Nucleus accumbens (tissue), 56 donors: ENCODE measurements at places on chromosomes 5 and 9.
A peak's percentile ranks its signal among the peaks of the same experiment; 100 is the strongest.

GRCh38 chr5:36397901-36398536 lies 96.3 kb upstream of the RANBP3L start:
- DNase-seq, result no peak

GRCh38 chr5:125002727-125003598 lies 256.5 kb upstream of the ZNF608 start:
- no peak for DNase-seq

- no peak for DNase-seq
These were observed 65.5 kb upstream of the SYNPO start for GRCh38 chr5:150574818-150575547.

DNA sequence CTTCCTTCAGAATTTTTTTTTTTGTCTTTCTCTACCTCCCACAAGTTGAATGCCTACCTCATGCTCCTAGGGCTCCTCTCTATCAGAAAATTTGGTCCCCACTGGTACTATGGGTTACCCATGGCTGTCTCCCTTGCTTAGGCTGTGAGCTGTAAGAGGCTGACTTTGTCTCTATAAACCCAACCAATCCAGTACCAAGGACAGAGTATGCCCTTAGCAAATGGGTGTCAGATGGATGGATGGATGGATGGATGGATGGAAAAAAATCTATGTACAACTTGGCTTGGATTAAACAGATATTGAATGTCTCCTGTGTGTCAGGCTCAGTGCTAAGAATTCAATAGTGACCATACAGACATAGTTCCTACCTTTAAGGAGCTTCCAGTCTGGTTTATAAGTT lies 398.2 kb upstream of the TRPC7 start:
- DNase-seq, result no peak

- no peak for DNase-seq
These were observed 136.3 kb upstream of the BASP1 start for GRCh38 chr5:17081142-17081541.

DNA sequence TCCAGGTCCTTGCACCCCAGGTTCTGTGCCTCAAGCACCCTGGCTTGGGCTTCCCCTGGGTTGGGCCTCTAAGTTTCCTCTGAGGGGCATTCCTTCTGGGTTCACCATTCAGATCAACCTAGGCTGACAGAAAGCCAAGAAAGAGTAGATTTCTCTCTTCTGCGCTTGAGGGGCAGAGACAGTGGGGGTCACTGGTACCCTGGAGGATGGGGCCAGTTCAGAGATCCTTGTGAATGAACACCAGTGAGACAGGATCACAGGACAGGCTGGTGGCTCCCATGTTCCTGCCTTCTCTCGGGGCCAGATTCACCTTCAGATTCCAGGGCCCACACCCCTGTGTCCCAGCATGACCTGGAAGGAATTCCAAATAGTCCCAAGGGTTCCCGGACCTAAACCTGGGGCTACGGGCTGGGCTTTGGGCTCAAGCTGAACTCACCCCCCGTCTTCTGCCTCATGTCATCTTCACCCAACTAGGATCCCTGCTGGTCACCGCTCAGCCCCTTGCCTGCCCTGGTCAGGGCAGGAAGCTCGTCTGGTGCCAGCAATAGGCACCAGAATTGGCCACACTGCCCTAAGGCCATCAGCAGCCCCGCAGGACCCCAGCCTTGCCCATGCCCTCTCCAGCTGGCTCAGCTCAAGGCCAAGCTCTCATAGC lies 91.8 kb upstream of the MVB12B start:
- DNase-seq, result no peak

DNA sequence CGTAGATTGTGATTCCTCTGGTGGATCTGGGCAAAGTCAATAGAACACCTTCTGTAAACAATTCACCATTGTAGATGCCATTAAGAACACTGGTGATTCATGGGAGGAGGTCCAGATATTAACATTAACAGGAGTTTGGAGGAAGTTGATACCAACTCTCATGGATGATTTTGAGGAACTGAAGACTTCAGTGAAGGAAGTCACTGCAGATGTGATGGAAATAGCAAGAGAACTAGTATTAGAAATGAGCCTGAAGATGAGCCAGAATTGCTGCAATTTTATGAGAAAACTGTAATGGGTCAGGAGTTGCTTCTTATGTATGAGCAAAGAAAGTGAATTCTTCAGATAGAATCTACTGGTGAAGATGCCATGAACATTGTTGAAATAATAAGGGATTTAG lies 26.9 kb downstream of the TCERG1 start:
- no peak for DNase-seq

DNA sequence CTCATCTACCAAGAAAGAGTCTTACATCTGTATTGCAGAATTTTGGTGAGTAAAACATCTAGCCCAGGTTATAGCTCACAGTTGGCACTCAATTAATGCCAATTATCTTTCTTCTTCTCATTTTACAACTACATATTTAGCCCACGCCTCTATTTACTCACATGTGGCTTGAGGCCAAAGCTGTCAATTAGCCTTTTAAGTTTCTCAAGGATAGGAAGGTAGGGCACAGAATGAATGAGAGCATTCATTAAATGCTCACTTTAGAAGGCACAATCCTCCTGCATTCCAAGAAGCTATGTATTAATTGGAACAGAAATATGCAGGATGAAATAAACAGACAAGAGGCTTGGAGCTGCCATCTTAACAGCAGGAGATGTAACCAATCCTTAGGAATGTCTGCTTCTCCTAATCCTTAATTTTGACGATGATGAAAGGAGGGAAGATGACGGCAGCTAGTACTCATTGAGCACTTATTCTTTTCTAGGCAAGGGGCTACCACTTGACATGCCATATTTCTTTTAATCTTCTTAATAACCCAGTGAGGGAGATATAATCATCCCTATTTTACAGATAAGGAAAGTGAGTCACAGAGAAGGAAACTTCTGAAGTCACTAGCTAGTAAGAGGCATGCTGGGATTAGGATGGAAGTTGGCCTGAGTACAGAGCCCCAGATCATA lies 30.8 kb upstream of the PANK3 start:
- DNase-seq, result no peak

GRCh38 chr5:137310051-137310730 lies 188.9 kb downstream of the SPOCK1 start:
- no peak for DNase-seq

GRCh38 chr9:120929229-120929791 lies 2.7 kb upstream of the TRAF1 start:
- no peak for DNase-seq

- no peak for DNase-seq
These were observed 48.6 kb upstream of the UNC5A start for GRCh38 chr5:176761755-176762154.

DNA sequence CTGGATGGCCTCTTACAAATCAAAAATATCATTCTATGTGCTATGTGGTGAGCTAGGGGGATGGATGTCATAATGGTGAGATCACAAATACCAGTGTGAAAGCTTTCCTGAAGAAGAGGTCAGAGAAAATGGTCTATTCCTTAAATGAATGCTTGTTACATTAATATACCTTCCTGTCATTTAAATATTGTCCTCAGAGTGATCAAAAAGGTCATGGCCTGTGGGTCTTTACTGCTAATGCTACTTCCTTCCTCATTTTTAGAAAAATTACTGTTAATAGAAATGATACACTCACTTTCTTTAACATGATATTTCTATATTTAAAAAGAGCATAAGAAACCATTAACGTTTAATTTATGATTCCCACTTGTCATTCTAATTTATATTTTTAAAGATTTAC lies 9.7 kb downstream of the OMD start:
- no peak for DNase-seq

DNA sequence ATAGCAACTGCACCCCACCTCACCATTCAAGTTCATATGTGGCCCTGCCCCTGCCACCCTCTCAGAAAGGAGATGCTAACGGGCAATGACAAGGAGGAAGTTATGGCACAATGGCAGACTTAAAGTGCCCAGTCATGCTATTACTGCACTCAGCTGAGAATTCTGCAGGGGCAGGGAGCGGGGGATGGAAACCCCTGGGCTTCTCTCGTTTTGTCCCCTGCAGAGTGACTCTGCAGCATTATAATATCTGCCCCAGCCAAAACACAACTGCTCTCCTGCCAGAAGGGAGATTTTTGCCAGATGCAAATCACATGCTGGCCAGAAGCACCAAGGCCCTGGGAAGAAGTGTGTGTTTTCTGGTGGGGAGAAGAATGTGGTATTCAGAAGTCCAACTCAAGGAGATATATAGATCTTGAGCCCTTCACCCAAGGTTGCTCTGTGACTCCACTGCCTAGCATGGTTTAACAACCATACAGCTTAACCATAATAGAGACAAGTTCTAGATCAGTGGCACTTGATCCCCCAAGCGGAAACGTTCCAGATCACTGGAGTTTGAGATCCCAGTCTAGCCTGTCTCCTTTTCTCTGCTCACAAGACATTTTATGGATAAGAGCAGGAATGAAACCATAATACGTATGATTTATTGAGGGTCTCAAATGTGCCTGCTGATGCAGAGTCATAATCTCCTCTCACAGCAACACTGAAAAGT lies 207.0 kb upstream of the MAP3K1 start:
- DNase-seq, result no peak

- no peak for DNase-seq
These were observed 15.9 kb upstream of the RPL26L1 start for GRCh38 chr5:172943283-172943841.

GRCh38 chr9:2337627-2338026 lies 284.0 kb upstream of the VLDLR start:
- DNase-seq, result no peak

GRCh38 chr9:6761306-6761705 lies 3.5 kb downstream of the KDM4C start:
- no peak for DNase-seq

DNA sequence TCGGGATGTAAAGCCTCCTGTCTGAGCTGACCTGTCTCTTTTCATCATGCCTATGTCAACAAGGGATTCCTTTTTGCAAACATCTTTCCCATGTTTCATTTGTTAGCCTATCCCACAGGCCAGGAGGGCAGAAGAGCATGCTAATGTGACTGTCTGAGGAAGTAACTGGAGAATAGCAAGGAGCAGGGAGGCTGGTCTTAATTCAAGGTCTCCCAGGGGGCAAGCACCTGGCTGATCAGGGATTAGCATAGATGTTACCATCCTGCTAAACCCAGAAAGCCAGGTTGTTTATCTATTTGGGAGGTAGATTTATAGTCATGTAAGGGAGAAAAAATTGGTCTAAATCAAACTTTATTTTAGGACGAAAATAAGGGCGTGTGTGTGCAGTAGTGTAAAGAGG lies 36.7 kb upstream of the MAP1B start:
- DNase-seq, result no peak

DNA sequence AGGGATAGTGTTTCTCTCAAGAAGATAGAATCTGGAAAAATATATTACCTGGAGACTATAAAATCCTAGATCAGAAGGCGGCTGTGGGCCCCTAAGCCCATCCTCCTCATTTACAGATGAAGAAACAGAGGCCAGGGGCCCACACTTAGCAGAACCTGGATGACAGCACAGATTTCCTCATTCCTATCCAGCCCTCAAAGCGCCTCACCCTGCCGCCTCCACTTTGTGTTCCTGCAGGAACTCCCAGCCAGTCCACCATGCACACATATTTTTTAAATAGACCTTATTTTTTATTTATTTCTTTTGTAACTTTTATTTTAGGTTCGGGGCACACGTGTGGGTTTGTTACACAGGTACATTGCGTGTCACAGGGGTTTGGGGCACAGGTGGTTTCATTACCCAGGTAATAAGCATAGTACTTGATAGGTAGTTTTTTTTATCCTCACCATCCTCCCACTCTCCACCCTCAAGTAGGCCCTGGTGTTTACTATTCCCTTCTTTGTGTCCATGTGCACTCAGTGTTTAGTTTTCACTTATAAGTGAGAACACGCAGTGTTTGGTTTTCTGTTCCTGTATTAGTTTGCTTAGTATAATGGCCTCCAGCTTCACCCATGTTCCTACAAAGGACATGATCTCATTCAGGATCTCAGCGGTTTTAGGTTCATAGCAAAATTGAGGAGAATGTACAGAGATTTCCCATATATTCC lies 85.5 kb upstream of the MAP1B start:
- no peak for DNase-seq

DNA sequence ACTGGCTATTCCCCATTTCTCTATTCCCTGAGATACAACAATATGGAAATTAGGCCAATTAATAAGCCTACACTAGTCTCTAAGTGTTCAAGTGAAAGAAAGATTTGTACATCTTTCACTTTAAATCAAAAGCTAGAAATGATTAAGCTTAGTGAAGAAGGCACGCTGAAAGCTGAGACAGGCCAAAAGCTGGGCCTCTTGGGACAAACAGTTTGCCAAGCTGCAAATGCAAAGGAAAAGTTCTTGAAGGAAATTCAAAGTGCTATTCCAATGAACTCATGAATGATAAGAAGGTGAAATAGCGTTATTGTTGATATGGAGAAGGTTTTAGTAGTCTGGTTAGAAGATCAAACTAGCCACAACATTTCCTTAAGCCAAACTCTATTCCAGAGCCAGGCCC lies 256.2 kb downstream of the ZSWIM6 start:
- DNase-seq, result no peak

- DNase-seq, result no peak
These were observed 73.1 kb downstream of the DIRAS2 start for GRCh38 chr9:90569511-90569910.

DNA sequence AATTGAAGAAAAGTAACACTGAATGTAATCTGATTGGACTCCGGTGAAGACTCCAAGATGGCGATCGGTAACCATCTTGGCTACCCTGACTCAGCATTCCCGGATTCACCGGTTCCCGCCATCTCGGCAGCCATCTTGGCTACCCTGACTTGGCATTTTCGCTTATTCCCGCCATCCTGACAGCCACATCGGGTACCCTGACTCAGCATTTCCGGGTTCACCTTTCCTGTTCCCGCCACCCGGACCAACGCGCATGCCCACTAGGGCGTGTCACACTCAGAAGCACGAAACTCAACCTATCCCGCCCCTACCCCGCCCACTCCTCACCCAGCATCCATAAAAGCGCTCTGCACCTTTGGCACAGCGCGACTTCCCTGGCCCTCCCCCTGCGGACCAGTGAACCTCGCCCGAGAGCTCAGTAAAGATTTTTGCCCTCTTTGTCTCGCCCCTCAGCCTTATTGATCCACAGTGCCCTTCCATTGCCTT lies 17.2 kb downstream of the SPTLC1 start:
- peak; percentile 40 for DNase-seq

DNA sequence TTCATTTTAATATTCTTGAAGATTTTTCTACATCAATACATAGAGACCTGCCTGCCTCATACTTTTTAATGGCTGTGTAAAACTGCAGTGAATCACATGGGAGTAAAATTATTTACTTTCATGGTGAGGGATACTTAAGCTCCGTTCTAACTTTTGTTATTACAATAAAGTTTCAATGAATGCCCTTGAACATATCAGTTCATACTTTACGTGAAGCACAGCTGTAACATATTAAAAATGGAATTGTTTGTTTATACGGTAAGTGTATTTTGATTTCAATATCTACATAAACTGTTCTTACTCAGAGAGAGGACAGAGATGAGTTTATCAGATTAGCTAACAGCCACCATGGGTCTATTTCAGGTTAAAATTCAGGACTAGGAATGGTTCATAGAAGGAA lies 155.1 kb downstream of the NR3C1 start:
- DNase-seq, result no peak

DNA sequence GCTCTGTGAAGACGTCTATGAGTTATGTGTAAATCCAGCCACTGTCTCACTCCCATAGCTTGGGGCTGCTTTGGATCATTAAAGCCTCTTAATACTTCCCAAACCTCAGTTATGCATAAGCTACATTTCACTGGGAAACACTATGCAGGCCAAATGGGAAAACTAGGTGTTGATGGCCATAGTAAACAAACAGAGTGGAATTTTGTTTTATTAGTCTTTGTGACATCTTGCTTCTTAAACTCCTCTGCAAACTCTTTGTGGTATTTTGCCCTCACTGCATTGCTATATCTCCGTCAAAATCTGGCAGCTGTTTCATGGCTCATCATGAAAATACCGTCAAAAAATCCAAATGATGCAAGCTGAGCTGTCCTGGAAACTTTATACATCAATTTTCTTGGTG lies 167.2 kb upstream of the HMHB1 start:
- DNase-seq, result no peak
